Activated naive CD8-positive, alpha-beta T cell treated with anti-CD3 and anti-CD28 coated beads, Interleukin-2, amount 50 U/mL, for 24 hours (primary cell): ENCODE measurements at places on chromosomes 13 and 19.

DNA sequence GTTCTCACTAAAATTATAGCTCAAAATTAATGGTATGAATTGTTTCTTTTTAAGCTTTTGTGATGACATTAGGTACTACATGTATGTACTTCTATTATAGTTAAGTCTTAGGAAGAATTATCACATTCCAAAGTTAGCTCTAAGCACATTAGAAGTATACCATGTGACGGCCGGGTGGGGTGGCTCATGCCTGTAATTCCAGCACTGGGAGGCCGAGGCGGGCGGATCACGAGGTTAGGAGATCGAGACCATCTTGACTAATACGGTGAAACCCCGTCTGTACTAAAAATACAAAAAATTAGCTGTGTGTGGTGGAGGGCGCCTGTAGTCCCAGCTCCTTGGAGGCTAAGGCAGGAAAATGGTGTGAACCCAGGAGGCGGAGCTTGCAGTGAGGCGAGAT lies 1265.1 kb upstream of the SPRY2 start:
- no peaks in the 10 kb centered on the region for H3K27me3 ChIP-seq
- DNase-seq = no peak
- no peak overlapping the region for H3K4me3 ChIP-seq
- H3K27ac ChIP-seq = no peak overlapping the region
- H3K4me1 ChIP-seq = no peaks in the 10 kb centered on the region
- no peaks in the 10 kb centered on the region for H3K36me3 ChIP-seq

DNA sequence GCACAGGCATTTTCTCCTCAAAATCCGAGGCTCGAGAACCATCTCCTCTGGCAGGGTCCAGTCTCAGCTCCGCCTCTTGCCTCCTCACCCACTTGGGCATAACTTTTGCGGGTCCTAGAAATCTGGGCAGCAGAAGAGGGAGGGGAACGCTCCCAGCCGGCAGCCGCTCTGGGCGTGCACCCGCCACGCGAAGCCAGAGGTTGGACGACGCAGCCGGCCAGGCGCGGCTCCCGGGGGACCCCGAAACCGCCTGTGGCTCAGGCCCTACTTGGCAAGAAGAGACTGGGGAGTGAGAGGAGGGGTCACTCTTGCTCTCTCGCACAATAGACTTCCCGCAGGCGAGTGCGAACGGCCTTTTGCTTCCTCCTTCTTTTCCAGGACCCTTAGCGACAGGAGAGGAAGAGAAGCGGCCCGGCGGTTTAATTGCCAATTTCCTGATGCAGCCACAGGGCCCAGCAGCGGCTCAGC lies 6.0 kb upstream of the SOX1 start:
- H3K4me1 ChIP-seq = peaks cover 6% of the 10 kb centered on the region
- no peak for DNase-seq
- peaks cover 81% of the 10 kb centered on the region for H3K27me3 ChIP-seq
- no peaks in the 10 kb centered on the region for H3K36me3 ChIP-seq
- H3K27ac ChIP-seq = no peak overlapping the region

- no peaks in the 10 kb centered on the region for H3K4me1 ChIP-seq
- no peaks in the 10 kb centered on the region for H3K27me3 ChIP-seq
- no peaks in the 10 kb centered on the region for H3K36me3 ChIP-seq
- H3K4me3 ChIP-seq = no peak overlapping the region
Measured at GRCh38 chr13:32955881-32956594, 60.2 kb upstream of the KL start.

DNA sequence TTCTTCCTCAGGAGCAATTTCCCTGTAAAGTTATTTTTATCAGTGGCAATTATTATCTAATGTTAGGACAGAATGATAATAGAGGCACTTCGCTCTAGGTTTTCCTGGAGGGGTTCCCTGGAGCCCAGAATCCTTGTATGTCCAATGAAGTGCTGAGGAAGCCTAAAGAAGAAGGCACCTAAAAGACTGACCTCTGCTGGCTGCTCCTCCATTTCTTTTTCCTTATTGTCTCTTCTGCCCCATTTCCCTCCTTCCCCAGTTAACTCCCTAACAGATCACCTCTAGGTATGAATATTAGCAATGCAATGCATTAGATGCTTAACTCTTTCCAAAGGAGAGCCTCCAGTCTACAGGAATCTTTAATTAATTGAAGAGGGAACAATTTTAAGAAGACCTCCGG lies 985.4 kb downstream of the DIAPH3 start:
- H3K27me3 ChIP-seq = no peaks in the 10 kb centered on the region
- H3K4me1 ChIP-seq = no peaks in the 10 kb centered on the region
- H3K36me3 ChIP-seq = no peaks in the 10 kb centered on the region
- no peak for DNase-seq
- no peak overlapping the region for H3K4me3 ChIP-seq

DNA sequence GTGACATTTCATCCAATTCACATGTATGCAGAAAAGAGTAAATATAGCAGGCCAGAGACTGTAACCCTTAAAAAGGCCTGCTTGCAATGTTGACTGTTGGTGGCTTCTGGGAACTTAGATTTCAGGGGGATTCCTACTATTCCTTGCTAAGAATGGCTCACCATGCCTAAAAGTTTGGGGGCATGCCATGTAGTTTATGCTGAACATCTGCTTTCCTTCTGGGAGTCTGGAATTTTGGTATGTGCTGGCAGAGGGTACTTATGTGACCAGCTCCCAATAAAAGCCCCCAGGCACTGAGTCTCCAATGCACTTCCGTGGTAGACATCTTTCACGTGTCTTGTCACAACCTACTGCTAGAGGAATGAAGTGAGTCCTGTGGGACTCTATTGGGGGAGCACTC lies 88.4 kb upstream of the PCDH8 start:
- no peaks in the 10 kb centered on the region for H3K36me3 ChIP-seq
- H3K4me3 ChIP-seq = no peak overlapping the region
- no peak overlapping the region for H3K27ac ChIP-seq
- H3K4me1 ChIP-seq = no peaks in the 10 kb centered on the region

DNA sequence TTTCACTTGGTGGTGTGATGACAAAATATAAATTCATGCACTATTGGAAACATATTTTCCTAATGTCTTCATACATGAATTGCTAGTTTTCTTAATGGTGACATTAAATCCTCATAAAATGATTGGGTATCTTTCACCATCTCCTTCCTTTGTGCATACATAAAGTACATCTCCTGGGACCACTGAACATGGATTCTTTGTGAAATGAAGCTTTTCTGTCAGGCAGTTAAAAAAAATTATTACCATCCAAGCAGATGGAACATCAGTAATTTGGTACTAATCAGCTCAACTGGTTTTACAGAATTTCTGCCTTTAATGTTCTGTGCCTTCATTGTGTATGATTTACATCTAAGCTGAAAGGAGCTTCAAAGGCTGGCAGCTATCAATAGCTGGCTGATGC lies 891.7 kb upstream of the SLC10A2 start:
- H3K27ac ChIP-seq = no peak overlapping the region
- no peaks in the 10 kb centered on the region for H3K4me1 ChIP-seq
- H3K36me3 ChIP-seq = no peaks in the 10 kb centered on the region
- no peaks in the 10 kb centered on the region for H3K27me3 ChIP-seq
- DNase-seq = no peak

GRCh38 chr13:30545320-30545719 lies 72.4 kb upstream of the USPL1 start:
- no peak overlapping the region for H3K27ac ChIP-seq
- H3K36me3 ChIP-seq = no peaks in the 10 kb centered on the region
- DNase-seq = no peak
- H3K4me1 ChIP-seq = no peaks in the 10 kb centered on the region
- peaks cover 5% of the 10 kb centered on the region for H3K27me3 ChIP-seq
- H3K4me3 ChIP-seq = no peak overlapping the region
